HuH-7.5 (cell line): ENCODE measurements at places on chromosomes 16 and 17.

DNA sequence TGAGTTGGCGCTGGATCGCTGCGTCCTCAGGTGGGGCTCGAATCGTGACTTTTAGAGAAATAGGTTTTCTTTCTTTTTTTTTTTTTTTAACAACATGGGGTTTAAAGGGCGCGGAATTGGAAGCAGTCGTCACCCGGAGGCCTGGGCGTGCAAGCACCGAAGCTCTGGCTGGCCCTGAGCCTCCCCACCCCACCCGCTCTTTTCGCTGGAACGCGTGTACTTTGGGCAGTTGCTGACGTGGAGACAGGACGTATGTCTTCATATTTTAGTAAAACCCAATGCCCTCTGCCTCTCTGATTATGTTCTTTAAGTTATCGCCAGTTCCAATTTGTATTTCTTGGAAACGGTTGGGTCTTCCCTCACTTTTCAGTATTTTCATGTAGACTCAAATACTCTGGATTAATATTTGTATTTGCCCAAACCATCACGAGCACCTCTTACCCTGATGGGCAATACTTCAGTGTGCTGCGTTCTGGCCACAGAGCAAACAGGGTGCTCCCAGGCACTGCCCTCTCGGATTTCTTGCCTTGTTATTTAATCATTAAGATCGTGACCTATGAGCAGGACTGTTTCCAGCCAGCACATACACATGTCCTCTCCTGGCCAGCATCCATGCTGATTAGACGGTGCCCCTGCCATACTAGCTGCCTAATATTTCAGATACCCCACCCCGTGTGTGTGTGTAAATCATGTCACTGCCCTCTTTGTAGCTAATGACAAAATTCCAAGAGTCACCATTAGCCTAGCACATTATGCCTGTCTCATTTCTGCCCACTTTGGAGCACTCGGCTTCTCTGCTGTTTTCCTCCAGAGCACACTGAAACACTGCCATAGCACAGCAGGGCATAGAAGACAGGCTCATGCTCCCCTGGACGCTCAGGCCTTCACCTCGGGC is 805 bp upstream of the C16orf95 start:
- peak; percentile 84 for DNase-seq

GRCh38 chr16:50296807-50297206 is 30.5 kb downstream of the ADCY7 start:
- DNase-seq = no peak

- DNase-seq = no peak
These were observed 21.9 kb downstream of the AKAP1 start for GRCh38 chr17:57106836-57107497.

DNA sequence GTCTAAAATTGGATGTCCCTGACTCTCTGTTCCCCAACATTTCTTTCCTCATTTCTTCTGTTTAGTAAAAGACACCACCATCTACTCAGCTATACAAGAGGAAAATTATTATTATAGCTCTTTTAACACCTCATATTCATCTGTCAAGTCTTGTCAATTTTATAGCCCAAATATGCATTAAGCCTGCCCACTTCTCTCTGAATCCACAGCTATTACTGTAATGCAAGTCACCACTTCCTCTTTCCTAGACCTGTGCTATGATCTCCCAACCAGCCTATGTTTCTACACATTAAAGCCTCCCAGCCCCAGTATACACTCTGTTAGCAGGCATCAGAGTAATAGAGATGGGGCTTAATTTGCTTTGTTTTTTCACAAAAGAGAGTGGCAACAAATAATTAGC is 252.9 kb downstream of the GRIN2A start:
- no peak for DNase-seq

- DNase-seq = no peak
These were observed 43.6 kb upstream of the CCDC182 start for GRCh38 chr17:57788725-57789124.

DNA sequence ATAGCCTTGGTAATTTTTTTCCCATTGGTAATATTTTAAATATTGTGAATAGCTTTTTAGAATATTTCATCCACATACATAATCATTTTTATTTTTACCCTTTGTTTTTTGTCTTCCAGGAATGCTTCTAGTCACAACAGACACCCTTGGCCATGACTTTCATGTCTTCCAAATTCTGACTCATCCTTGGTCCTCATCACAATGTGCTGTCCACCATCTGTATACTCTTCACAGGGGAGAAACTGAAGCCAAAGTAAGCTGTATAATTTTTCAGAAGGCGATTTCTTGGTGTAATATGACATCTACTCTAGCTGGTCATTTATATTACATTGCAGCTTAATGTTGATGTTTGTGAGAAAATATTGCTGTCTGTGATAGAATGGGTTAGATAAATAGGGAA is 269.4 kb downstream of the BCAS3 start:
- DNase-seq = no peak

GRCh38 chr16:70699696-70700095 is 13.8 kb upstream of the MTSS2 start:
- DNase-seq = no peak

GRCh38 chr16:57985204-57986181 is 14.6 kb upstream of the CNGB1 start:
- DNase-seq = no peak

GRCh38 chr17:18950346-18950745 is 1.6 kb upstream of the SLC5A10 start:
- DNase-seq = no peak

DNA sequence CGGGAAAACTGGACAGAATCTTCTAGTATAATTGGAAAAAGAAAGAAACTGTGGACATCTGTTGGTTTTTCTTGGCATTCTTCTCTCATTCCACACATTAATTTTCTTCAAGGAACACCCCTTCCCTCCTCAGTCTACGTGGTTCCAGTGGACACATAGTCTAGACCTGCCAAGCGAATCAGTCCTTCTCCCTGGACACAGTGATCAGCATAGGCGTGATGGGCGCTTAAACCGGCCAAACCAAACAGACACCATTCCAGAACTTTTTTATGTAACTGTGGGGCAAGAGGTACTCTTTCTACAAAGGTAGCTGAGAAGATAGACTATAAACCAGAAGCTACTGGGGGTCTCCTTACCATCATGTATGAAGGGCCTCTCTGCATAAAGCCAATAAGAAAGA is 121.8 kb upstream of the COX10 start:
- no peak for DNase-seq

GRCh38 chr17:21551081-21551881 is 141.0 kb upstream of the KCNJ18 start:
- peak; percentile 34 for DNase-seq

DNA sequence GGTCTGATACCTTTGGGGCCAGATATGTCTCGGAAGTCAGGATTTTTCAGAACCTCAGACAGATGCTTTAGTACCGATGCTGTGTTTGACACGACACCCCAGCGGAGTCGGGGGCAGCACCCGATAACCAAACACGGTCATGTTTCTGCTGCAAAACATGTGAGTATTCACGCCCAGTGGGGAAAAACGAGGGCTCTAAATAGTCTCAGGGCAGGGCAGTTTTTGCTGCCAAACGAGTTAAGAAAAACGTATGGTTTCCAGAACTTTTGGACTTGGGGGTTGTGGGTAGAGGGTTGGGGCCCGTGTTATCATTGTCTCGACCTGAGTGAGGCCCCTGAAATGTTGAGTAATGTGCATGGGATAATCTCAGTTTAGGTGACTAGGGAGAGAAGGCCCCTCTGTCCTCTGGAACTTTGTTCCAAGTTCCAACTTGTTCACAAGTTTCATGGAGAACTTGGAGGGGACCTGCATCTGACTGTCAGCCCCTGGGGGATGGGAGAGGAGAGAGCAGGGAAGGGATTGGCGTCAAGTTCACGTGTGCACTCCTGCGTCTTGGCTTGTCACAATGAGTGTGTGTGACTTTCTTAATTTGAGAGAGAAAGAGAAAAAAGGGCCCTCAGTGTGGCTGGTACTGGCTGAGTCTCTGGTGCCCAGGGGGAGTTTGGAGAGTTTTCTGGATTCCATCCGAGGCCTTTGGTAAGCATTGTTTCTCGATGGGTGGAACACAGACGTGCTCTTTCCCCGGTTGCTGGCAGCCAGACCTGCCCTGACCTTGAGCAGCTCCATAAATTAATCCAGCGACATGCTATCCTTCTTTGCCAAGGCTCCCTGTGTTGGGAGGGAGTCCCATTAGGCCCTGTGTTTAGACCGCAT is 83.9 kb upstream of the CIBAR2 start:
- no peak for DNase-seq

GRCh38 chr17:178292-179065 is 3.0 kb downstream of the DOC2B start:
- no peak for DNase-seq
